ENCODE measurements at places on chromosomes 13 and 19.

DNA sequence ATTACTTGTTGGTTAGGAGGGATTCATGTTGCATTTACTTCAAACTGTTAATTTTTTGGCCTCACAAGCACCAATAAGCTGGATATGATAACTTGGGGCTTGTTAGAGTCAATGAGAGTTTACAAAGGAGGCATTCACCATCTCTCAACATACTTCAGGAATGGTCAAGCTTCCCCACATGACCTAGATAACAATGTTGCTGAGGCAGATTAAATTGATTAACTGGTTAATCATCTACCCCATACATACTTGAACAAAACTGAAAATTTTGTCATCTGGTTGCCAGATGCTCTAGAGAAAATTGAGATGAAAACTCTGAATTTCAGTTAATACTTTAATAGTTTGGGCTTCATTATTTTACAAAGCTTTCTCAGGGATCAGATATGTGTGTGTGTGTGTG lies 43.0 kb upstream of the UBL3 start:
- DNase-seq, result no peak

DNA sequence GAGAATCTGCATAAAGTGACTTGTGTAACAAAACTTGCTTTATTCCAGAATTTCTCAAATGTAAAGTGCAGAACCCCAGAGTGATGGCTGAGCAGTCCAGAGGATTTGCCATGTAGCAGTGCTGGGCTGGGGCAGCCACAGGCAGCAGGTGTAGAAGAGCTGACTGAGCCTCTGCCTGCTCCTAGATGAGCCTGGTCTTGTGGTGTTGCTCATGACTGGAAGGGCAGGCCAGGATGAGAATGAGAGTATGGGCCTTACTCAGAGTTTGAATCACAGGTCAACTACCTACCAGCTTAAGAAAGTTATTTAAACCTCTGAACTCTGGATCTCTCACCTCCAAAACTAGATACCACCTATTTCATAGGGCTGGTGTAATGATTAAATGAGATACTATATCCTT lies 2.9 kb upstream of the C13orf42 start:
- DNase-seq, result no peak

DNA sequence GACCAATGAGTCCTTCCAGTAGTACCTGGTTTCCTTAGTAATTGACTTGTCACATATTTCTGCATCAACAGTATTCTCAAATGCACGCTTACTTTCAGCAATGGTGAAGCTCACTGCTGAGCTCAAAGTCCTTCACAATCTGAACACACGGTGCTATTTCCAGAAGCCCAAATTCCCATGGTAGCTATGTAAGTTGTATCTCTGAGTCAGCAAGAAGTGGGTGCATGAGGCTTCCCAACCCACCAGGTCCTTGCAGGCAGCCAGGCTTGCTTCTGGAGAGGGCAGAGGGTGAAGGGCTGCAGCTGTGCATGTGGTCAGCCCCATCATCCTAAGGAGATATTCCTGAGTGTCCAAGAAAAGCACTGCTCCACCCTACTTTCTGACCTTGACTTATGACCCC lies 25.7 kb downstream of the COL4A2 start:
- DNase-seq, result no peak

DNA sequence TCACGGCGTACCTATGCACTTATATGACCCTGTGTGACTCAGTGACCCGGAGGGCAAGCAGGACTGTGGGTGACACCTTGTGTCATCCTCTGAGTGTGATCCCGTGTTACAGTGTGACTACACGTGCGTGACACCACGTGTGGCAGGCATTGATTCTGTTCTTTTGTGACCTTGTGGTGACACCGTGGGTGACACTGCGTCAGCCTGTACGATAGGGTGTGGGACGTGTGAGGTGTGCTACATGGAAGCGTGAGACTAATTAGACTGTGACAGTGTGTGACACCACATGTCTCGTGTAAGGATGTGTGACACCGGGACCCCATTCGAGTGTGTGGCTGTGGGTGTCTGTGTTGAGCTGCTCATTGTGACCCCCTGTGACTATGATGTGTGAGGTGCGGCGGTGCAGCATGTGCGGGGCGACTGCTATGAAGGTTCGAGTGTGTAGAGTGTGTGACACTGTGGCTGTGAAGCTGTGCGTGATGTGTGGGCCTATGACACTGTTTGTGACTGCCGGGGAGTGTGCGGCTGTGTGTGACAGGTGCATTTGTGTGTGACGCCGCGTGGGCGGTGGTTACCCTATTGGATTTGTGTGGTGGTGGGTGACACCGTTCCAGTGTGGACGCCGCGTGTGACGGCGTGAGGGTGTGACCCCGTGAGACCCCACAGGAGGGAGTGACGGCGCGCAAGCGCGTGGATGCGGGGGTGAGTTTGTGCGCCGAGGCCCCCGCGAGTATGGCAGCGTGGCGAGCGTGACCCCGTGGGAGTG lies 399 bp upstream of the SPTBN4 start:
- no peak for DNase-seq

DNA sequence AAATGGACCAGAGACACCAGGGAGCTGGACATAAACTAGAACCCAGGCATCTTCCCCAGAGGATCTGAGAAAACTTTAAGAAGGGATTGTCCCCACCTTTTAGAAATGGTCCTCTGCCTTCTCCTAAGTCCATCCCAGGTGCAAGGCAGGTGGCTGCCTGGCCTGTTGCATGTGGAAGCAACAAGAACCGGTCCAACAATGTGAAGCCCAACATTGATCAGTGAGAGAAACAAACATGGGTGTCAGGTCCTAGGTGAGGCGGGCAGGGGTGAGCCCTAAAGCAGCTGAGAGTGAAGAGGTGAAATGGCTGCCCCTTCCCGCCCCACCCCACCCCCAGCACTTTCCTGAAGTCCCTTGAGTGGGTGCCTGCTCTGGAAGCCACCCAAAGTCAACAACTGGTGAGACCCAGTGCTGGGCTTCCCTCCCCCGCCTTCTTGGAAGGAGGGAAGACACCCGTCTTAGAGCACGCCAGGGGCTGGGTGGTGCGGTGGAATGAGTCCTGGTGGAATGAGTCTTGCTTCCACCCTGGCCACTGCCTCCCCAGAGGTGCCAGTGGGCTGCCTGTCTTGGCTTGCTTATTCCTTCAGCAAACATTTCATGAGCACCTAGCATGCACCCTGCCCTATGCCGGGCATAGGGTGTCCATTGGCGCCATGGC lies 1.7 kb downstream of the AP1M1 start:
- no peak for DNase-seq

- DNase-seq, result no peak
These were observed 310.9 kb downstream of the ZNF536 start for GRCh38 chr19:30682999-30683536.

GRCh38 chr13:64556376-64556775 lies 2673.8 kb downstream of the PCDH9 start:
- DNase-seq, result no peak

DNA sequence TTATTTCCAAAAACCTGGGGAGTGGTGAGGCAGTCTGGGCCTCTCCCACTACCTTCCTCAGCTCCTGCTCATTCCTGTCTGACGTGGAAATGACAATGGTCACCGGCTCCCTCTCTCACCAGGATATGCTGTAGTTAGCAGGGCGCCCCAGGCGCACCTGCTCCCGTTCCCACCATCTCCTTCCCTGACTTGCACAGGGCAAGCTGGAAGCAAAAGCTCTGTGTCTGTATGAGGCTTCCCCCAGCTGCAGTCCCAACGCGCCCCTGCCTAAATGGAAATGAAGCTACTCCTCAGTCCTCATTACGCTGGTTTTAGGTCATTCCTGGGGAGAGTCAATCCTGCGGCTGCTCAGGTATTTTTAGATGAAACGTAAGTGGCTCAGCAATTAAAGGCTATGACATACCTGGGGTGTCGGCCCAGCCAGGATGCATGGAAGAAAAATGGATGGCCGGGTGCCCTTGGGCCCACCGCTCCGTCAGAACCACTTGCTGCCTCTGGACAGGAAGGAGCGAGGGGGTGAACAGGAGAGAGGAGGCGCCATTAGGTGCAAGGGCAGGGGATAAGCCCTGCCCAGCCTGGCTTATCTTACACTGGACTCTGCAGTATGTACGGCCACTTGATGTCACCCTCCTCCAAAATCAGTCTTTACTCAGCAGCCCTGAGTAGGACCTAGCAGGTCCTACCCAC lies 32.4 kb downstream of the DHRS12 start:
- DNase-seq, result no peak

DNA sequence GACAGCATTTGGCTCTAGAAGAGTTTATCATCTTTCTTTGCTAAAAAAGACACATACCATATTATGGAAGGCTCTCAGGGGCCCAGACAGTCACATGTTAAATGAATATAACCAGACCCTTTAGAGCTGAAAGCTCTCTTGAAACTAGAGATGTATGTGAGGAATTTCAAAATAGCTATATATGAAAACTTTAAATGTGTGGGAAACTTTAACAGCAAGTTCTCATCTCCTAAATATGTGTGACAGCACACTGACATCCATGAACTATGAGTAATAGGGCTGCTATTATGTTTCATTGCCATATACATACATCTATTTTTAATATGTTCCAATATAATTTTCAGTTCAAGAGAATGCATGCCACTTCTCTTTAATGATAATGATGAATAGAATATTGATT lies 509.5 kb downstream of the GPC6 start:
- no peak for DNase-seq

DNA sequence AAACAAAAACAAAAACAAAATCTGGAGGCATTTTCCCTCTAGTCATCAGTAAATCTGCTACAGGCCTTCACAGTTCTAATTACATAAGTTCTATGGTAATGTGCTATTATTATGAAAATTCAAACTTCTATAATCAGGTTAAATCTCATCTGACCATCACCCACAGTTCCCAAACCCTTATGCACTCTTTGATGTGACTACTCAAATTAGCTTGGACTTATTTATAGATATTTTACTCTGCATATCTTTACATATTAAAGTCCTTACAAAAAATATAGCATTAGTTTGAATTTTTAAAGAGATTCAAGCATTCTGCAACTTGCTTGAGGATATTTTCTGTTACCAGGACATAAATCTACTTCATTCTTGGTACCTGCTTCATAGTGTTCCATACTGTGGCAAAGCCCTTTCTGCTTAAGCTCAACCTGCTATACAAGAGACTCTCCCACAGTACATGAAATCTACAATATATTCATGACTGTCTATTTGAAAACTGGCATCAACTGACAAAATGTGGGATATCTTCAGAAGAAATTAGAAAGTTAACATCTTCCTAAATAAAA lies 22.9 kb downstream of the SMAD9 start:
- no peak for DNase-seq

DNA sequence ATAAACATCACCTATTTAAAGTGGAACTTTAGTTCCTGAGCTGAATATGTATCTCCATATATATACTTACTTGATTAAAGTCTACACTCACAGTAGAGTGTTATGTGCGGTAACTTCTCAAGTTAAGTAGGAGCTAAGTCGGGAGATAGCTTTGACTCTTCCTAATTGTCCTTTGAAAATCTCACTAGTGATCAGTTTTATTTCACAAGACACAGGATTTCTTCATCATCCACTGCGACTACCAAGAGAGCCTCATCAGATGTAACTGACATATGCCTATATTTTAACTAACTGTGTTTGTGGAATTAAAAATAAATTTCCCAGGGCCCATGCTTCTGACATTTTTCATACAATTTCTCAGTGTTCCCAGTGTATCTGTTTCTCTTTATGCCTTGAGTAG lies 1664.0 kb downstream of the EFNB2 start:
- no peak for DNase-seq

DNA sequence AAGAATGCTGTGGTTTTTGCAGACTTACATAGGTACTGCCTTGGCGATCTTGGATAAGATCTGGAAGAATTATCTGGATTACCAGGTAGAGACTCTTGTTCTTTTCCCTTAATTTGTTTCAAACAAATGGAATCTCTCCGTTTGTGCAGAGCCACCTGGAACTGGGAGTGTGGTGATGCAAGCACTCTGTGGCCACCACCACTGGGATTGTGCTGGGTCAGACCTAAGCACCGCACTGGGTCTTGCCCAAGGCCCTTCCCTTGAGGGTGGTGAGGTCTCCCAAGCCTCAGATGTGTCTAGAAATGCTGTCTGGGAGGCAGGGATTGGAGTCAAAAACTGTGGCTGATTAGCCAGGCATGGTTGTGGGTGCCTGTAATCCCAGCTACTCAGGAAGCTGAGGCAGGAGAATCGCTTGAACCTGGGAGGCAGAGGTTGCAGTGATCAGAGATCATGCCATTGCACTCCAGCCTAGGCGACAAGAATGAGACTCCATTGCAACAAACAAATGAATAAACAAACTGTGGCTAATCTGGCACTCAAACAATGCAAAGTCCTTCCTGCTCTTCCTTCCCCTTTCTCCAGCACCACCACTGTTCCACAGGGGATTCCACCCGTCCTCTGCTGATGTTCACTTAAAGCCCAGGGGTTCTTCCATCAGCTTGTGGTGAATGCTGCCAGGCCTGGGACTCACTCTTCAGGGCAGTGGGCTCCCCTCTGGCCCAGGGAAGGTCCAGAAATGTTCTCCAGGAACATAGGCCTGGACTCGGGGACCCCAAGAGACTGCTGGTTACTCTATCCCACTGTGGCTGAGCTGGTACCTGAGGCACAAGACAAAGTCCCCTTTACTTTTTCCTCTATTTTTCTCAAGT lies 10.8 kb upstream of the CEACAM1 start:
- no peak for DNase-seq
